ENCODE measurements at places on chromosomes 3 and 15.

GRCh38 chr15:60912984-60913697, 316.0 kb downstream of the RORA start:
- DNase-seq, result peak; percentile 52

- DNase-seq, result peak; percentile 9
Observed at GRCh38 chr3:162643245-162643644, 1146.6 kb downstream of the OTOL1 start.

- no peak for DNase-seq
Observed at GRCh38 chr3:123067689-123068600, 1.1 kb downstream of the PDIA5 start.

DNA sequence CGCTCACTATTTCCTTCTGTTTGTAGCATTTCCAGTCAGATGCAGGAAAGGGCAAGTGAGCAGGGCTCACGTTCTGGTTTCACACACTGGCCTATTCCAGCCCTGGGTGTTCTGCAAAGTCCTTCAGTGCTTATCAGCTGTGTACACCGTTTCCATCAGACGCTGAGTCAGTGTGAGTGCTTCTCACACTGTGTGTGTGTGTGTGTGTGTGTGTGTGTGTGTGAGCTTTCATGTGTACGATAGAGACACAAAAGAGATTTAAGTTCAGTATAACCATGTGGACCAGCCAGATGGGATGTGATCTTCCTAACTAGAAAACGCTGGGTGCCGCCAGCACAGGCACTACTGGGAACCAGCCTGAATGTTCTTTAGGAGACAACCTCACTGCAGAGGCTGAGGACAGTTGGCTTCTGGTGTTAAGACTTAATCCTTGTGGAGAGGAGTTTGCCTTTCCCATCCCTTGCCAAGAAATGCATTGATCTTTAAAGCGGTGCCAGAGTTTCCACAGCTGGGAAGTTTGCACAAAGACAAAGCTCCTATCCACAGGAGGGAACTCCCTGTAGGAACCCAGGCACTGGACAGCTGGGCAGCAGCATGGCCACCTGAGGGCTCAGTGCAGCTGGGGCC, 3.9 kb upstream of the CHSY1 start:
- peak; percentile 90 for DNase-seq

DNA sequence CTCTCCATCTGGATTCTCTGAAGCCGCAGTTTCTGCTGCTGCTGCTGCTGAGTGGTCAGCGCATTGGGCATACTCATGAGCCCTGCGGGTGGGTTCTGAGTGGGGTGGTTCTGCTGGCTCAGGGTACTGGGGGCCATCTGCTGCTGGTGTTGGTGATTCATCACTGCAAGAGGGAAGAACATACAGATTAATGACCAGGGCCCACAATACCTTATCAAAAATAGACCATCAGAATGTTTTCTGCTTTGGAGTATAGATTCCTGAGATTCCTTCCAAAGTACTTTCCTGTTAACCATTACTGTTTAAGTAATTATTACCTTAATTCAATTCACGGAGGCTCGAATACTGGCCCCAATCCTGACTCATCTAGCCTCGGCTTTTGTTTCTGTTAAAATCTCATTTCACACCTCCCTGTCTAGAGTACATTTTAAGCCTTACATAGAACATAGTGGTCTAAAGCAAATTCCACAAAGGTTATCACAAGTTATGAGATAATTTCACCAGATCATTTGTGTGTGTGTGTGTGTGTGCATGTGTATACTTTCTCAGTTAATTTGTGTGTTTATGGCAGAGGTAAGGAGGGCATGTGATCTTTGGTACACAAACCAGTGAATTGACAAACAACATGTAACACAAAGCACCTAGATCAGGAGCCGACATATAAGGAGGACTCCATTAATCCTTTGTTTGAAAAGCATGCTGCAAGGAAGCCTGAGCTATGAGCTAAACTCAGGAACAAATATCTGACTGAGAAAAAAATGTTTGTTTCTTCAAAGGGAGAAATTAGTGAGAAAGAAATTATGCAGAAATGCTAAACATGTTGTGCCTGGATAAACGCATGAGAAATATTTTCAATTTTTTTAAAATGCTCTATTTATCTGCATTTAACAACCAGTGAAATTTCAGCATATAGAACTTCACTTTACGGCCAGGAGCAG, 68.1 kb downstream of the TM4SF4 start:
- DNase-seq, result no peak

GRCh38 chr15:83284559-83285283, at the start of gene BNC1:
TSS of gene BNC1 (minus strand) at chr15:83284664. CDS start at chr15:83284628, 36 bp downstream.
- peak; percentile 31 for DNase-seq

- DNase-seq, result no peak
Observed at GRCh38 chr15:49712846-49713450, 92.1 kb downstream of the DTWD1 start.

GRCh38 chr3:32303399-32303747, 64.9 kb downstream of the CMTM8 start:
- DNase-seq, result no peak

DNA sequence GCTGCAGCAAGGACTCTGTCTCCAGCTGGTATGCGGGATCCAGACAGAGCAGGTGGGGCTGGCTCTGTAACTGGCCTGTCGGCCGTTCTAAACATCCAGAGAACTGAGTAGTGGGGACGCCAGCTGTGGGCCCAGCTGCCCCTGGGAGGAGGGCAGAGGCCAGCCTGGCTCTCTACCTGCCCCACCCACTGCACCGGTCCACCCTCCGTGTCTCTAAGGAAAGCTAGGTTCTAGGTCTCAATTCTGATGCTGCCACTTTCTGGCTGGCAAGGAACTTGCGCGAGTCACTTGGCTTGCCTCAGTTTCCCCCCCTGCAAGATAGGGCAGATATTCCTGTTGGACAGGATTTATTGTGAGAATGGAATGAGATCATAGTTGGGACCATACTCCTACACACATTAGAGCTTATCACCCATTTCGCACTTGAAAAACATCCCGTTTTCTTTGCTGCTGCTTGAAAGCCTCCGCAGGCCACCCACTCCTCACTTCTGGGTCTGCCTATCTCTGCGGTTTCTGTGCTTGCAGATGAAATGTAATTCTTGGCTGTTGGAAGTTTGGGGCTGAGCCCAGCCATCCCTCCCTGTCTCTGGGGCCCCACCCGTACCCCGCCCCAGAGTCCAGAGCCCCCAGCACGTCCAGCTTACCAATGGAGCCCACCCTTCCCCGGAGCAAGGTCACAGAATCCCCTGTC, 65.8 kb downstream of the IQSEC1 start:
- DNase-seq, result no peak

DNA sequence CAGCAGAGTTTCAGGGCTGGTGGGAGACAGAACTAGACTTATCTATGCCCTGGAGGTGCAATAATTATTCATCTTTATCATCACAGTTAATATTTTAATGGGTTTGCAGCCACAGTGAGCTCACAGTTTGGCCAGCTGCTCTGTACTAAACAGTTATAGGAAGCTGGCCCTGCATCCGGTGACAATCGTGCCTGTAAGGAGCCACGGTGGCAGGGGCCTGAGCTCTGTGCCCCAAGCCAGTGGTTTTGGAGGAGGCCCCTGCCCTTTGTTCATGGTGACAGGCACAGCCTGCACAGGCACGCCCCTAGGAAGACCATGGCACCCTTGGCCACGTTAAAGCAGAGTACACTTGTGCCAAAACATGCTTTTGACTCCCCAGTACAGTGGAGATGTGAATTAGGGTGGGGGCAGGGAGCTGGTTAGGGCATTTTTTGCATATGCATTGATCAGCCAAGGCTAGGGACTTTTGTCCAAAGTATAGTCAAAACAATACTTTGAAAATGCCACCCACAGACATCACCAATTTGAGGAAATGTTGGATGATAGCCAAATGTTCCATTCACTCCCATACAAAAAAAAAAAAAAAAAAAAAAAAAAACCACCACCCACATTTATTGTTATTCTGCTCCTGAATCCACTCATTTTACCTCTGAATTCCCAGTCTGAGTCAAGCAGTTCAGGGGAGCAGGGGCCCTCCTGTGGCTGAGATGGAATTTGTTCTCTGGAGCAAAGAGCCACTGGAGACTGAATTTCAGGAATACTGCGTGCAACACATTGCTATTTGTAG, 3.4 kb upstream of the RFTN1 start:
- peak; percentile 83 for DNase-seq

DNA sequence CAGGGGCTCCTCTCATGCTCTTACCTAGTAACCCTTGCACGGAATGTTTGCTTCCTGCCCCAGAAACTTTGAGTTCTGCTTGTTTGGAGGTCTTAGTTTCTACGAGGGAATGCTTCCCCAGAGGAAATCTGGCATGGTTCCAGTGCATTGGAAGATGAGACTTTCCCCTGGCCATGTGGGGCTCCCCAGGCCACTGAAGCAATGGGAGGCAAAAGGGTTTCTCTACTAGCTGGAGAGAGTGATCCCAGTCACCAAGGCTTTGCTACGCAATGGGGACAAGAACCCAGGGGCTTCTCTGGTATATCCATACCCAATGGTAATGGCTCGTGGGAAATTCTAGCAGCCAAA, 44.2 kb upstream of the RPL32 start:
- DNase-seq, result no peak

- no peak for DNase-seq
Observed at GRCh38 chr3:13002398-13003124, 70.7 kb downstream of the IQSEC1 start.

GRCh38 chr3:23189187-23189586, 13.9 kb upstream of the UBE2E2 start:
- no peak for DNase-seq

DNA sequence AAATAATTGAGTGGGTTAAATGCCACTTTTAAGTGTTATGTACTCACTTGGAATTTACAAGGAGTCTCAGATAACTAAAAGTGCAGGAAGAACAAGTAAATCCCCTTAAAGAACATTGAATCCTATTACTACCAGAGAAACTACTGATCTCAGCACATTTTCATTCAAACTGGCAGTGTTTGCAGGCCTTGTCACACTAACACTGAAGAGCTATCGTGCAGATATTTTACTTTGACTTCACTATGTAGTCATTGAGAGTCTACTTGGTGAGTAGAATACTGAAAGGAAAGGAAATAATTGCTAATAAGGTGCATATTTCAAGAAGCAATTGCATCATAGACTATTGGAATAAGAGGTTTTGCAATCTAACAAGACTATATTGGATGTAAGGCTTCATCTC, 721.4 kb upstream of the CBLB start:
- DNase-seq, result no peak

- DNase-seq, result peak; percentile 69
Observed at GRCh38 chr15:52528564-52529340, at the start of gene MYO5A. TSS of gene MYO5A (minus strand) at chr15:52528880. CDS start at chr15:52528806, 74 bp downstream.

DNA sequence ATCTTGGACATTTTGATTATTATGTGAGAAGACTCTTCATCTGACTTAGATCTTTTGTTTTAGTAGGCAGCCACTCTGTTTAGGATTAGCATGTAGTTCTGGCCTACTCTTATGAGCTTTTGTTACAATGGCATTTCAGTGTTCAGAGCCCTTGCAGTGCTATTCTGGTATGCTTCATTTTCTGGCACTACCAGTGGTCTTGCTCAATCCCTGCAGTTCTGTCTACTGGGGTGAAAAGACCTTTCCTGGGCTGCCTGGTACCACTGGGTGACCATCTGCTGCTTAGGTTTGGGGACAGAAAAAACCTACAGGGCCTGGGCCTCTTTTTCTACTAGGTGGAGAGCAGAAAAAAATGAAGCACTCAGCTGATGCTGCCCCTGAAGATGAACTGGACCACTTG, 42.5 kb downstream of the IL16 start:
- DNase-seq, result peak; percentile 70

GRCh38 chr3:168796339-168796738, 700.6 kb upstream of the GOLIM4 start:
- no peak for DNase-seq

GRCh38 chr3:143726727-143727126, 121.5 kb downstream of the SLC9A9 start:
- no peak for DNase-seq

GRCh38 chr15:69604072-69604411, 151.4 kb downstream of the RPLP1 start:
- DNase-seq, result no peak

- no peak for DNase-seq
Observed at GRCh38 chr15:88802991-88803240, 320 bp upstream of the ACAN start.

GRCh38 chr15:72706266-72706665, 20.3 kb downstream of the BBS4 start:
- no peak for DNase-seq

- DNase-seq, result no peak
Observed at GRCh38 chr3:188320757-188321156, 166.8 kb downstream of the LPP start.

DNA sequence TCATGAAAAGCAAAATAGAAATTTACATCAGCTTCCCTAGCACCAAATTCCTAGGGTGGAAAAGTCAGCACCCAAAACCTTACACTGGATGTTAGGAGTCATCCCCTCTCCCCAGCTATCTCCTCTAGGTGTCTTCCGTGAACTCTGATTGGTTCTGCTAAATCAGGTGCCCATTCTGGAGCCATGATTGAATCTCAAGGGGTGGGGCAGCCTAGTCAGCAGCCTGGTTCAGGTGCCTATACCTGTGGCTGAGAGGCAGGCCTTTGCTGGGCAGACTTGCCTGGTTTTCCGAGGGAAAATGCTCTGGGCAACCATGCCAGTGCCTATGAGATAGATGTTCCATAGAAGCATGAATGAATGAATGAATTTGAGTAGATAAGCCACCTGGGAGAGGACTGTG, 336.7 kb downstream of the LRTM1 start:
- no peak for DNase-seq

- DNase-seq, result peak; percentile 49
Observed at GRCh38 chr3:170724599-170725280, 138.9 kb upstream of the SLC7A14 start.

DNA sequence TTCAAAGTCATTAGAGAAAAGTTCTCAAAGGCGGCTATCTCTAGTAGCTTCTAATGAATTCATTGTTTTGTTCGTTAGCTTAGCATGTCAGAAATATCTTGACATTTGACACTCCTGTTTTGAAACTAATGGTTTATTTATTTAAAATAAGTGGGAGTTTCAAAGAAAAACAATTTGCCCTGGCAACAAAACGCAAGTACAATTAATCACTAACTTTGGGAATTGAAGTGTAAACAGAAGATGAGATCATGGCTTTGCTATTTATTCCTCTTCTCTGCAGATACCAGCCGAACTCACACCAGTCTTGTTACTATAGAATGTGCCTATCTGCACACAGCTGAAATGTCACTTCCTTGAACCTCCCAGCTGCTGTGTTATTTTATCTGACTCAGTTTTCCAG, 27.5 kb downstream of the MASP1 start:
- DNase-seq, result peak; percentile 69

DNA sequence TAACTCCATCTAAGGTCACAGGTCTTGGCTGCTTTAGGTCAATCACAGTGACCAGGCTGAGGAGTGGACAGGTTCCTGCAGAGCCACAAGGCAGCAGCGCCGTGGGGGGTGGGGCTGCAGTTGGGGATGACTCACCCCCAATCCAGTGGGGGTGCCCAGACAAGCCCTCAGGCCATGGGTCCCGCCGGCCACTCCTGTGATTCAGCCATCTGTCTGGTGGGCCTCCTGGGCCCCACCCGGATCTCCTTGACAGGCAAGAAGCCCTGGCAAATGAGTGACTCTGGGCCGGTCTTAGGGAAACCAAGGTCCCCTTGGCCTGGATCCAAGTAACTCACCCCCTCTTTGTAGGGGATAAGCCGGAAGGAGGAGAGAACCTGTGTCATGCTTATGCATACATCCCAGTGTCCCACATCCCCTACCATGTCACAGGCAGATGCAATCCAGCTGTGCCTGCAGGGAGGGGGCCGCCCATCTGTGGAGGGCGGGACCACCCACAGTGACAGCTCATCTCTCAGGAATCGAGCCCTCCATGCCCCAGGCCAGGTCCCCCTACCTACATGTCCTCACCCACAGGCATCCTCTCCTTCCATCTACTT, 495 bp upstream of the COL7A1 start:
- peak; percentile 53 for DNase-seq

Measured in fibroblast of pulmonary artery (primary cell).